ENCODE measurements at places on chromosomes 5 and 9.

DNA sequence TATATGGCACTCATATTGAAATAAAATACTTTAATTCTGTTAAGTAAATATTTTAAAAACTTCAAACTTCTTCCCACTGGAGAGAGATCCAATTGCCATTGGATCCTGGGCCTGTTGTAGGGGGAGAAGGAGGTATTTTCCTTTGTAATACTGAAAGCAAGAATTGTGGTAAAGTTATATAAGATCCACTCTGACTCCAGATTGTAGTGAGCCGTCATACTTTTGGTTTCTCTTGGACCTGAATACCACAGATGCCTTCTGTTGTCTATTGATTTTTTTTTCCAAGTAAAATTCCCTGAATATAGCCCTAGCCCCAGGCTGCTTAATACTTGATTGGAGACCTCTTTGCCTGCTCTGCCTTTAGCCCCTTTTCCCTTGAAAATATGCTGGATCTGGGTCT lies 86.9 kb downstream of the ATG10 start:
- DNase-seq, result no peak

GRCh38 chr9:91884696-91885687 lies 65.0 kb downstream of the ROR2 start:
- no peak for DNase-seq

GRCh38 chr5:98917433-98917832 lies 11.4 kb downstream of the CHD1 start:
- no peak for DNase-seq

DNA sequence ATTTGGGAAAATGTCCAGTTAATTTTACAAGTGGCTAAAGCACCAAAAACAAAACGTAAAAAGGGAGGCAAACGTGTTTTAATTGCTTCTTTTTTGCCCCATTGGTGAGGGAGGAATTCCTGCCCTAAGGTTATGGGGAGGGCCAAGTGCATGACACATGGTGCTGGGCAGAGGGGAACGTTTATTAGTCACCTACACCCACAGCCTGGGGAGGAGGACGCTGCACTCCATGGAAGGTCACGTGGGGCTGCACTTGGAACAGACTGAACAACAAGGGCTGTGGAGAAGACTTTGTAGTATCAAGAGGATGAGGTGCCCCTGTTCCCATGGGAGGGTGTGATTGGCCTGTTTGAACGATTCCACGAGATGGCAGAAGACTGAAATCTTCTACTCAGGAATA lies 13.7 kb upstream of the ADAMTS16 start:
- no peak for DNase-seq

DNA sequence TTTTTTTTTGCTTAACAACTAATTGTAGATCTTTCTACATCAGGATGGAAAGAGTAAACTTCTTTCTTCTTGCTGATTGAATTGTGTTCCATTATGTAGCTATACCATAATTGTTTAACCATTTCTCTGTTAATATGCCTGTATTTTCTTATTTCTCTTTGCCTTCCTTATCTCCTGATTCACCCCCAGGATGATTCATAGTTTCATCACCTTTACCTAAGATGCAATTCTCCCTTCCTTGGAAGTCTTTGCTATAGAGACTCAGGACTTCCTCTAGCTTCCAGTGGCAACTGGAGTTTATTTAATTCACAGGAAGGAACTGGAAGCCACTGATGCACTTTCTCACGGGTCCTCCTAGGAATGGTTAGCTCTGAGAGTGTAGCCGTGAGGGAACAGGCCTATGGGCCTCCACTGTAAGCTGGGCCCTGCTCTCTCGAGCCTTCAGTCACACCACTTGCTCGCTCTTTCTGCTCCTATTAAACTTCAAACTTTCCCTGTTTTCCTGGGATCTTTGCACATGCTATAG lies 83.1 kb downstream of the FGF1 start:
- no peak for DNase-seq

DNA sequence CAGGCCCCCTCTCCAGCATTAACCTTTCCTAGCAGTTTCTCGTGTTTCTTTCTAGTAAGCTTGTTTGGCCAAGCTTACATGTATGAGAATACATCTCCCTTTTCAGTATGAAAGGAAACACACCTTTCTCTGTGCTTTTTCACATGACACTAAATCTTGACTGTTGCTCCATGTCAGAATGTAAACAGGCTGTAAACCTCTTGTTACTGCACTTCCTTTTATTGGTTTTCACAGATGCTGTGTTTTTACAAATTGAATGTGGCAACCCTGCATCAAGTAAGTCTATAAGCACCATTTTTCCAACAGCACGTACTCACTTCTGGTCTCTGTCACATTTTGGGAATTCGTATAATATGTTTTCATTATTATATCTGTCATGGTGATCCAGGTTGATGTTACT lies 2.2 kb upstream of the CANX start:
- DNase-seq, result no peak

- DNase-seq, result no peak
Measured at GRCh38 chr9:2955575-2955974, 111.7 kb upstream of the PUM3 start.

GRCh38 chr5:54663866-54664265 lies 146.3 kb downstream of the SNX18 start:
- peak; percentile 13 for DNase-seq

GRCh38 chr5:138872841-138873465 lies 2.2 kb downstream of the LRRTM2 start:
- DNase-seq, result no peak

DNA sequence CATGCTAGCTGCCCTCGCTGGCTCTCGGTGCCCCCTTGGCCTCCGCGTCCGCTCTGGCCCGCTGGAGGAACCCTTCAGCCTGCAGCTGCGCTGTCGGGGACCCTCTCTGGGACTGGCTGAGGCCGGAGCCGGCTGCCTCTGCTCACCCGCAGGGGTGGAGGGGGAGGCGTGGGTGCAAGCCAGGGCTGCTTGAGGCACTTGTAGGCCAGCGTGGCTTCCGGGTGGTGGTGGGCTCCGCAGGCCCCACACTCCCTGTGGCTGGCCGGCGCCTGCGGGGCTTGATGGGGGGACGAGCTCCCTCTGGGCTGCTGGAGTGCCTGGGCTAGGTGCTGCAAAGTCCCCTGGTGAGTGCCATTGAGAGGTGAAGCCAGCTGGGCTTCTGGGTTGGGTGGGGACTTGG lies 429.6 kb downstream of the LRRC70 start:
- DNase-seq, result no peak

GRCh38 chr9:16214677-16215352 lies 655.7 kb downstream of the BNC2 start:
- no peak for DNase-seq

DNA sequence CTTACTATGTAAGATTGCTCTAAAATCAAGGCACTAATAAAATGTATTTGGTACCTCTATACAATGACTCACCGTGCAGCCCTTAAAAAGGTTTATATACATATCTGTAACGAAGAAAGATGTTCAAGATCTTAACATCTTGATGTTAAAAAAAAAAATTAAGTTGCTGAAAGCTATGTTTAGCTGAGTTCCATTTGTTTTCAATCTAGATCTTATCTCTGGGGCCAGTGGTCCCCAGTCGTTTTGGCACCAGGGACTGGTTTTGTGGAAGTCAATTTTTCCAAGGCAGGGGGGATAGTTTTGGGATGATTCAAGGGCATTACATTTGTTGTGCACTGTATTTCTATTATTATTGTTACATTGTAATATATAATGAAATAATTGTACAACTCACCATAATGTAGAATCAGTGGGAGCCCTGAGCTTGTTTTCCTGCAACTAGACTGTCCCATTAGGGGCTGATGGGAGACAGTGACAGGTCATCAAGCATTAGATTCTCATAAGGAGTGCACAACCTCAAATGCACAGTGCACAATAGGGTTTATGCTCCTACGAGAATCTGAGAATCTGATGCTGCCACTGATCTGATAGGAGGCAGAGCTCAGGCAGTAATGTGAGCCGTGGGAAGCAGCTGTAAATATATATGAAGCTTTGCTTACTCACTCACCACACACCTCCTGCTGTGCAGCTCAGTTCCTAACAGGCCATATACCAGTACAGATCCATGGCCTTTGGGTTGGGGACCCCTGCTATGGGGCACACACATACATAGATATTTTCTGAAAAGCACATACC lies 27.6 kb upstream of the TSLP start:
- DNase-seq, result no peak

DNA sequence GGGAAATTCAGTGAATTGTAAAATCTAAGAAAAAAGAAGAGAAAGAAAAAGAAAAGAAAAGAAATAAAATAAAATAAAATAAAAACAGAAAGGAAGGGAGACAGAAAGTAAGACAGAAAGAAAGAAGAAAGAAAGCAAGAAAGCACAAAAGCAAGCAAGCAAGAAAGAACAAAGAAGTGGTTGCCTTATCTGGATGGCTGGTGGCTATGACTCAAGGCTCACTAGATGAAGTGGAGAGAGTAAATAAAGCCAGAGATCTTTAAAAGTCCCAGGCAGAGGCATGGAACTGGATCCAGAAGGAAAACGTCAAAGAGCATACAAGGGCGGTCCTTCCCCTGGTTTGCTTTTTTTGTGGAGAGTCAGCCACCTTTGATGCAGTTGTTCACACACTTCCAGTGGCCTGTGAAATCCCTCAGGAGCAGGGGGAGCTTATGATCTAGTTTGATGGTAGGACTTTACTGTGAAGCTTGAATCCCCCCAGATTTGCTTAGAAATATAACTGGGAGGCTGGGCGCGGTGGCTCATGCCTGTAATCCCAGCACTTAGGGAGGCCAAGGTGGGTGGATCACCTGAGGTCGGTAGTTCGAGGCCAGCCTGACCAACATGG lies 176.7 kb upstream of the HMHB1 start:
- DNase-seq, result no peak

- no peak for DNase-seq
Measured at GRCh38 chr9:72579880-72580550, 58.6 kb downstream of the TMC1 start.

- peak; percentile 53 for DNase-seq
Measured at GRCh38 chr5:116068028-116068632, 16.7 kb upstream of the COMMD10 start.

GRCh38 chr9:126203313-126203712 lies 123.3 kb upstream of the MVB12B start:
- DNase-seq, result no peak

DNA sequence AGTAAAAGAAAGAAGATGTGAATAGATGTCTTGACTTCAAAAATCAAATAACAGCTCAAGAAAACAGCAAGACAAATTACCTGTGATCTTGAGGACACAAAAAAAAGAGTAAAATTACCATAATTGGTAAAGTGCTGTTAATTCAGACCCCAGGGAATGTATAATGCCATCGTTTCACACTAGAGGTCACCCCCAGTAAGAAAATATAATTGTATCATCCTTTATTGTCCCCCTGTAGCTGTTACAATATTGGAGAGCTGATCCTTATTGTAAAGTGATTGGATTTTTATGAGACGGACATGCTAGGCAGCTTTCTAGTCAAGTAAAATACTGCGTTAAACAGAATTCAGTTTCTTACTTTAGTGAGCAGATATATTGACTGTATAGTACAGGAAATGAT lies 377.0 kb downstream of the TLE1 start:
- no peak for DNase-seq

DNA sequence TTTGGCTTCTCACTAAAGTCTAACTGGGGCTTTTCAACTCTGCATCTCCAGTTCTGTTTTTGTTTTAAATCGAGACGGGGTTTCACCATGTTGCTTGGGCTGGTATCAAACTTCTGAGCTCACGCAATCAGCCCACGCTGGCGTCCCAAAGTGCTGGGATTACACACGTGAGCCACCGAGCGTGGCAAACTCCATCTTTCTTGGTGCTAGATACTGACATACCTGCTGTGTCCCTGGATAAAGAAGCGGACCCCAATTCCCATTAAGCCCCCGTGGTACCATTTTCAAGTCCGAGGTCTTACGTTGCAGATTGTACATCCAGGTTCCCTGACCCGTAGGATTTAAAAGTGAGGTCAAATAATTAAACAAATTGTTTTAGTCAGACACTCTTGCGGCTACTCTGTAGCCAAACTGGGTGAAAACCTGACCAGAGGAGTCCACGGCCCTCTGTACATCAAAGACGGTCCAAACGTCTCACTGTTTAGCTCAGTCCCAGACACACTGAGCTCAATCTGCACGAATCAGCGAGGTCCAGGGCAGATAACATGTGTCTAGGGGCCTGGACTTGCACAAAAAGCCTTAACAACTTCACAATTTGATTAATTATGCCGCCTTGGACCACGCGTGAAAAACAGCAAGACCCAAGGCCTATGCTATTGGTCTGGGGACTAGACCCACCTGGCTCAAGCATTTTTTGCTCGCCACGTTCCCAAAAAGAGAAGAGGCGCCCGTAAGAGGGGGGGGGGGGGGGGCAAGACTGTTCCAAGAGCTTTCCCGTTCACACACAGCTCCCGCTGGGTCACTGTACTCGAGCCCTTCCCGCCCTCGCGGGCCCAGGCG lies 727 bp upstream of the DNAJA1 start:
- DNase-seq, result no peak

- no peak for DNase-seq
Measured at GRCh38 chr5:75364571-75365280, 27.7 kb downstream of the HMGCR start.

DNA sequence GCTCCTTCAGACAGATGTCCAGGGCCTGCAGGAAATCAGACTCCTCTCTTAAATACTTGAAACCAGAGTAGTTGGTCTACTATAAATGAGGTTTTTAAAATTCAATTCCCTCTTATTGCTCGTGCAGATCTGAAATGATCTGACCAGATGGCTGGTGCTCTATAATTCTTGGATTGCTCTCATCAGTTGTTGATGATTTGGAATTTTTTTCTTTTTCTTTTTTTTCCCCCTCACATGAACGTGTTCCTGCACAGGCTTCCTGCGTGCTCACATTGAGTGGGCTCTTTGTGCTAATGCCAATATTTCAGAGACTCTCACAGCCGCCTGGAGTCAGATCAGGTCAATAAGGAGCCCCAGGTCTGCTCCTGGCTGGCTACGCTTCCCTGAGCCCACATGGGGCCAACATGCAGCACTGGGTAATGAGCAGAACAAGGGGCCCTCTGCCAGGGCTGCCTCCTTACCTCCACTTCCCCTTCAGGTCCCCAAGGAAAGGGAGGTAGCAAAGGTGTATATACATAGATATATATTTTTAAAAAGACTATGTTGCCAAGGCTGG lies 82.0 kb downstream of the SIL1 start:
- DNase-seq, result no peak

DNA sequence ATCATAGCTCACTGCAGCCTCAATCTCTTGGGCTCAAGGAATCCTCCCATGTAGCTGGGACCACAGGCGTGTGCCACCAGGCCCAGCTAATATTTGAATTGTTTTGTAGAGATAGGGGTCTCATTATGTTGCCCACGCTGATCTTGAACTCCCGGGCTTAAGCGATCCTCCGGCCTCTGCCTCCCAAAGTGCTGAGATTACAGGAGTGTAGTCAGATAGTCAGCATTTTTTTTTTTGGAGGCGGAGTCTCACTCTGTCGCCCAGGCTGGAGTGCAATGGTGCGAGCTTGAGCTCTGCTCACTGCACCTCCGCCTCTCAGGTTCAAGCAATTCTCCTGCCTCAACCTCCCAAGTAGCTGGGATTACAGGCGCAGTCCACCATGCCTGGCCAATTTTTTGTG lies 1.6 kb upstream of the SAR1B start:
- DNase-seq, result no peak

GRCh38 chr9:70120834-70121510 lies 77.3 kb downstream of the MAMDC2 start:
- no peak for DNase-seq

GRCh38 chr9:120557205-120557604 lies 22.8 kb downstream of the CDK5RAP2 start:
- DNase-seq, result no peak

Measured in CD4-positive, alpha-beta T cell treated with Interleukin-1 beta for 1 hour (primary cell).